Motor neuron (in vitro differentiated cells): ENCODE measurements at places on chromosomes 5 and 9. TPM values are rescaled to one million over a fixed set of nuclear protein-coding genes. Genes with fewer than 3 reads are reported as not detected.

The LRRC70 gene
- total RNA-seq: 1.0 and 1.5 TPM in 2 replicates

The PCDHA6 gene
- total RNA-seq: 2.9 and 3.6 TPM in 2 replicates

The SPARC gene
- 62.7 and 64.7 TPM in 2 replicates for total RNA-seq

The MEIKIN gene
- not detected in 2 replicates for total RNA-seq

The MRPL36 gene
- 102 and 113 TPM in 2 replicates for total RNA-seq

The DRD1 gene
- total RNA-seq: 0.16 and 0.25 TPM in 2 replicates

The LCN2 gene
- 0.41 TPM in 1 of 2 replicates, not detected in the other for total RNA-seq

The GALT gene
- 36.2 and 38.5 TPM in 2 replicates for total RNA-seq

The C9 gene
- not detected in 2 replicates for total RNA-seq

The PCDHB9 gene
- 3.6 and 3.8 TPM in 2 replicates for total RNA-seq

The CEMIP2 gene
- 31.1 and 39.0 TPM in 2 replicates for total RNA-seq

The PCDHAC2 gene
- total RNA-seq: 3.1 and 3.9 TPM in 2 replicates

The PCDHB6 gene
- 0.19 and 0.28 TPM in 2 replicates for total RNA-seq

The DOCK2 gene
- 0.18 and 1.3 TPM in 2 replicates for total RNA-seq

The TPRN gene
- total RNA-seq: 6.2 and 50.2 TPM in 2 replicates

The MYORG gene
- 11.4 and 15.1 TPM in 2 replicates for total RNA-seq

The NEUROG1 gene
- 2.3 and 2.4 TPM in 2 replicates for total RNA-seq

The KIF12 gene
- total RNA-seq: not detected in 2 replicates

The MARCHF6 gene
- total RNA-seq: 92.9 and 111 TPM in 2 replicates

The MCC gene
- 28.3 and 31.3 TPM in 2 replicates for total RNA-seq

The ST8SIA4 gene
- total RNA-seq: 16.8 and 17.1 TPM in 2 replicates

The SHLD3 gene
- 5.6 and 6.0 TPM in 2 replicates for total RNA-seq

The GPR150 gene
- total RNA-seq: 0.53 and 0.85 TPM in 2 replicates

The FANCC gene
- total RNA-seq: 8.1 and 12.4 TPM in 2 replicates

The SLC36A2 gene
- 0.45 and 0.69 TPM in 2 replicates for total RNA-seq

The C5 gene
- 0.90 and 0.91 TPM in 2 replicates for total RNA-seq

The IFNB1 gene
- total RNA-seq: not detected in 2 replicates

The FBXW5 gene
- total RNA-seq: 40.2 and 41.5 TPM in 2 replicates

The CDH6 gene
- total RNA-seq: 33.2 and 36.0 TPM in 2 replicates

The FAM153A gene
- 0.56 and 0.59 TPM in 2 replicates for total RNA-seq

The SNCAIP gene
- total RNA-seq: 21.8 and 24.4 TPM in 2 replicates

The SLCO6A1 gene
- 1.4 and 1.7 TPM in 2 replicates for total RNA-seq

The SUSD3 gene
- not detected in 2 replicates for total RNA-seq

The IL9 gene
- not detected in 2 replicates for total RNA-seq

The IFNK gene
- total RNA-seq: 0.36 and 0.42 TPM in 2 replicates

The IRX4 gene
- total RNA-seq: 0.11 and 0.38 TPM in 2 replicates

The WDR31 gene
- total RNA-seq: 5.6 and 5.8 TPM in 2 replicates

The CD14 gene
- total RNA-seq: 0.23 and 0.78 TPM in 2 replicates

The IFNA6 gene
- not detected in 2 replicates for total RNA-seq

The SPAG8 gene
- 21.9 and 36.1 TPM in 2 replicates for total RNA-seq

The SPATA31C1 gene
- not detected in 2 replicates for total RNA-seq

The TMEM252 gene
- total RNA-seq: not detected in 2 replicates

The PCDHGA10 gene
- 3.6 and 4.8 TPM in 2 replicates for total RNA-seq
